ENCODE measurements at places on chromosomes 13 and 19. TPM values are rescaled to one million over a fixed set of nuclear protein-coding genes. Genes with fewer than 3 reads are reported as not detected.

Gene NFIX
- total RNA-seq = 81.8 TPM

- no peak overlapping the region for H3K4me3 ChIP-seq
- H3K27ac ChIP-seq = no peak overlapping the region
- DNase-seq = no peak
- peaks cover 12% of the 10 kb centered on the region for H3K4me1 ChIP-seq
- peaks cover 6% of the 10 kb centered on the region for H3K27me3 ChIP-seq
Measured at GRCh38 chr19:3725640-3726310, 17.6 kb downstream of the TJP3 start.

Gene ZNF567
- 8.3 TPM for total RNA-seq

GRCh38 chr13:39776439-39776838 lies 121.0 kb downstream of the COG6 start:
- no peaks in the 10 kb centered on the region for H3K4me1 ChIP-seq
- H3K27ac ChIP-seq = no peak overlapping the region
- DNase-seq = no peak
- H3K36me3 ChIP-seq = no peaks in the 10 kb centered on the region

Gene ZNF763
- 2.9 TPM for total RNA-seq

DNA sequence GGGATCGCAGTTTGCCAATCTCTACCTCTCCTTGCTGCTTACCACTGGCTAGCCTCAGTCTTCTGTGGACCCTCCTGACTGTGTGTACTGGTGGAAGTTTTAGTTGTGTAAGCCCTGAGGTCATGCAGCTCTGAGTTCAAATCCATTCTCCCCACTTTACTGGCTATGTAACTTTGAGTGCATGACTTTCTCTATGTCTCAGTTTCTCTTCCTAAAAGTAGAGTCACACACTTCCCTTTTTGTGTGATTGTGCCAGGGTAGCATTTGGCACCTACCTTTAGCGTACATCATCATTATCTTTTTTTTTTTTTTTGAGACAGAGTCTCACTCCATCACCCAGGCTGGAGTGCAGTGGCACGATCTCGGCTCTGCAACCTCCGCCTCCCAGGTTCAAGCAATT lies 70.3 kb downstream of the MAP4K1 start:
- no peak overlapping the region for H3K4me3 ChIP-seq
- H3K4me1 ChIP-seq = peaks cover 15% of the 10 kb centered on the region
- no peaks in the 10 kb centered on the region for H3K27me3 ChIP-seq
- no peak for DNase-seq

Gene FBXO27
- total RNA-seq = 3.7 TPM

Gene MEDAG
- total RNA-seq = 46.4 TPM

Gene REXO1
- total RNA-seq = 19.9 TPM
